Activated CD4-positive, alpha-beta T cell treated with anti-CD3 and anti-CD28 coated beads for 4 hours (primary cell): ENCODE measurements at places on chromosomes 12 and 14.

DNA sequence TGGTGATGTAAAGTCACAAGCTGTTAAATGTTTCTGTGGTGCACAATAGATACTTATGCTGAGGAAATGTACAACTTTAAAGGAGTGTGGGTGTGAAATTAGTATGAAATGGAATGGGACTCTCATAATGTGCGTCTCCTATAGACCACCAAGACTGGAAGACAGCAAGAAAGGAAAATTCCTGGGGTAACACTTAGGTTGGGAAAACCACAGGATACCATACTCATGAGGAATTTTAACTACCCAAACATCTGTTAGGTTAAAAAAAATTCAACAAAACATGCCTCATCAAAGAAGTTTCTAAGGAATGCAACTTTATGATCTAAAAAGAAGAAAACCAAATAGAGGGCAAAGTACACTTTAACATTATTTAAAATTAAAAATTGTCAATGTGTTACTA lies 113.7 kb upstream of the MYF6 start:
- no peak for DNase-seq

- DNase-seq, result no peak
These were observed 125.3 kb downstream of the FBXL14 start for GRCh38 chr12:1469070-1469469.

DNA sequence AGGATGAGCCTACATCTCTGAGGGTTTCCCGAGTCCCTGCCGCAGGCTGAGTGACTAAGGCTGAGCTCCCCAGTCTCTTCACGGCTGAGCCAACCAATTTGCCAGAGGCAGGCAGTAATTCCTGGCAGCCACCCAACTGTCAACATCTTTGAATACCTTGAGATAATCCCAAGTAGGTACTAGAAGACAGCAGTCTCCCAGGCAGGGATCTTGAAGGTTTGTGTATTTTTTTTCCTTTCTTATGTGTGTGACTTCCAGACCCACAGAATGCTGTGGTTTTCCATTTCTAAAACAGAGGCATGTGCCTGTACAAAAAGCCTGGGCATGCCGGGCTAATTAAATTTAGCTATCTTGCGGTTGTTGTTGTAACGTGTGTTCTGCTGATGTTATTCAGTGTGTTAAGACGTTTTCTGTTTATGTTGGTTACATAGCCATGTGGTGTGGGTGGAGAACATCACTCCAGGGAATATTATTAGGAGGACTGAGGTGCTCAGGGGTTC lies 155.5 kb downstream of the ANO2 start:
- no peak for DNase-seq

GRCh38 chr14:101367421-101368261 lies 193.7 kb upstream of the DIO3 start:
- DNase-seq, result no peak

- DNase-seq, result no peak
These were observed 18.4 kb downstream of the PRKAB1 start for GRCh38 chr12:119686355-119686754.

DNA sequence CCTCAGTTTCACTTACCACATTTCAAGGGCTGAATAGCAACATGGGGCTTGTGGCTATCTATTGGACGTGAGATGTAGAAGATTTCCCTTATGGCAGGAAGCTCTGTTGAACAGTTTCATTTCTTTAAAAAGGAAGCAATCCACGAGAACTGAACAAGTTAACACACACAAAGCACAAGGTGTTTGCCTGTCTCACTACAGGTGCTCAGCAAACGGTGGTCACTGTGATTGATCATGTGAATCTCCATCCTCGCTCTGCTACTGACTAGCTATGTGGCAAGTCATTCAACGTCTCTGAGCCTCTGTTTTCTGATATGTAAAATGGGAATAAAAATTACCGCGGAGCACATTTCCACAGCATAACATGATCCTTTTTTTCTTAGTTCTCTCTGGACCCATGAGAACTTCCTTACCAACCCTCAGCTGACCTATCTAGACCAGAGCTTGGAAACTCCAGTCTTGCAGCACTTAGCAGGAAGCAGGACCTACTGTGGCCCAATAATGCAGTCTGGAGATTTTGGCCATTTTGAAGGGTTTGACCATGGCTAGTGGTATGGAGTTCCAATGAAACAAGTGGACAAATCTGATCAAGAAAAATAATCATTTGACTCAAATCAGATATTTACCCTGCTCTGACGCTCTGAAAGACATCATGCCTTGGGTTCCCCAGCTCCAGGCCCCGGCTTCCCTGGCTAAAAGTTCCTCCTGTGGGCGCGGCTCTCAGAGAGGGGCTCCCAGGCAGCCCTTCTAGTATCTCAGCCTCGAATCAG lies 278.8 kb downstream of the ZFP36L1 start:
- DNase-seq, result no peak

- no peak for DNase-seq
These were observed 43.3 kb downstream of the GALNT8 start for GRCh38 chr12:4763549-4763948.

DNA sequence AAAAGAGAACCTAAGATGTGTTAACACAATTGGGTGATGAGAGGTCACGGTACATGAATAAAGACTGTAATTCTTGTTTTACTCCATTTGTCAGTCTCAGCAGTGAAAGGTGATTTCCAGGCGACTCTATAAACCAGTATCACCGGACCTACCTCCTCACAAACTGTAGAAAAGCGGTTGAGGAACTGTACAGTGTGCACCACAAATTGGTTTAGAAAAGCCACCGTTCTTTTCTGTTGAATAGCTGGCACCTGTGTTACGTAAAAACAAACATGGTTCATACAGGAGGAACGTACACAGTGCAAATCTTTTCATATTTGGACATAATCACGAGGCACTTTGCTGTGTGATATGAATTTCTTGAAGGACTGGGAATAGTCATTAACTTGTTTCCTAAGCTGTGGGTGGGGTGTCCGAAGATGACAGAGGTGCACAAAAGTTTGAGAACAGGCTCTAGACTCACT lies 663 bp downstream of the WASHC3 start:
- no peak for DNase-seq

DNA sequence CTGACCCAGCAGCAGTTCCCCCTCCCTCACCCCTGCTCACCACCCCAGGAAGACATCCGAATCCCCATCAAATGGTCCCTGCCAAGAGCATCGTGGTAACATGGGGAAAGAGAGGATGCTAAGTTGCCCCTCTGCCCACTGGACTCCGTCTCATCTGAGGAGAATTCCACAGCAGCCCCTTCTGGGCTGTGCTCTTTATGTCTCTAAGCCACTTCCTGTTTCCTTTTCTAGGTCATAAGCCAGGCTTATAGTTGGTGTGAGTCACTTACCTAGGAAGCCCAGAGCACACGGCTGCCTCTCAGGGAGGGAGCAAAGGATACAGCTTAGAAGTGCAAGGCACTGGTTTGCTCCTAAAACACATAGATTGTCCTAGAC lies 76.0 kb downstream of the VCPKMT start:
- peak; percentile 33 for DNase-seq

DNA sequence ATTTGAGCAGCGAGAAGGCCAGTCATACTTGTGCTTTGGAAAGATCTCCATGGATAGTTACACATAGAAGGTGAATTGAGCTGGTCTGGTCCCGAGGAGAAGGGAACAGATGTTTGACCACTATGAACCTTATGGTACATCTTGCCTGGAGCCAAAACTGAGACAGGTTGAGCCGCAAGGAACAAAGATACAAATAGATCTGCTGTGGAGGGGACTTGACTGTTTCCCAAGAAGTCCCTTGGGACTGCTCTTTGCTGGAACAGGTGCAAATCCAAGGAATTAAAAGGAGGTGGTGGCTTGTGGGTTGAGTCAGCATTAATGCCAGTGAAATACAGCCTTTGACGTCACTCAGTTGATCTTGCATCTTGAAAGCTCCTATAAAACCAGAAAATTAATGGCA lies 68.8 kb upstream of the PRIMA1 start:
- DNase-seq, result no peak

DNA sequence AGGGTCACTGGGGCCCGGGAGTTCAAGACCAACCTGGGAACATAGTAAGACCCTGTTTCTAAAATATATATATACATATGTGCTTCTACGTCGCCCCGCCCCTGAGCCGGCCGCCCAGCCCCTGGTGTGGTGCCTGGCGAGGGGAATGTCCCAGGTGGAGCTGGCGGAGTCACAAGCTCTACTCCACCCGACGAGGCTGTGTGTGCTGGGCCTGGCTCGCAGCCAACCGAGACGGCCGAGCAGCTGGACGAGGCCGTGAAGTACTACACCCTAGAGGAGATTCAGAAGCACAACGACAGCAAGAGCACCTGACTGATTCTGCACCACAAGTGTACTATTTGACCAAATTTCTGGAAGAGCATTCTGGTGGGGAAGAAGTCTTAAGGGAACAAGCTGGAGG lies 22.1 kb upstream of the ITPK1 start:
- no peak for DNase-seq

- no peak for DNase-seq
These were observed 127.8 kb upstream of the PARP11 start for GRCh38 chr12:4001031-4001430.

- DNase-seq, result no peak
These were observed 322.0 kb downstream of the AACS start for GRCh38 chr12:125387206-125387605.

GRCh38 chr14:54194501-54194900 lies 202.3 kb upstream of the CDKN3 start:
- no peak for DNase-seq

GRCh38 chr12:75662511-75663159 lies 151.2 kb upstream of the KRR1 start:
- no peak for DNase-seq

- no peak for DNase-seq
These were observed 854.5 kb downstream of the SLC6A15 start for GRCh38 chr12:84058136-84058535.

DNA sequence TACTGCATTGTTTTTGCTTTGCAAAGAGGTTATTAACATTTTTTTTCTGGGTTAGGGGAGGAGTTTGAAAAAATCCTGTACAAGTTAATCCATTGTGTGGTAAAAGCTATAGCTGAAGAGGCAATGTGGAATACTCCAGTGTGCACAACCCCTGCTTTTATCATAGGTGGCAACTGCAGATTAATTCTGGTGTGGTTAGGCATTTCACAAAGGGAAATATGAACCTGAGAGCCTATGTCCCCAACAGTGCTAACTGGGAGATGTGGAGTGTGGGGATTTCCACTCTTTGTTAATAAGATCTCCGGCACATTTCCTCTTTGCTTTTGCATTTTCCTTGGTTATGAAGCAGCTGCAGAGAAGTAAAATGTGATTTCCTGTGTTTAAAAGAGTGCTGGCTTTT lies 33.6 kb downstream of the PRORP start:
- DNase-seq, result no peak

DNA sequence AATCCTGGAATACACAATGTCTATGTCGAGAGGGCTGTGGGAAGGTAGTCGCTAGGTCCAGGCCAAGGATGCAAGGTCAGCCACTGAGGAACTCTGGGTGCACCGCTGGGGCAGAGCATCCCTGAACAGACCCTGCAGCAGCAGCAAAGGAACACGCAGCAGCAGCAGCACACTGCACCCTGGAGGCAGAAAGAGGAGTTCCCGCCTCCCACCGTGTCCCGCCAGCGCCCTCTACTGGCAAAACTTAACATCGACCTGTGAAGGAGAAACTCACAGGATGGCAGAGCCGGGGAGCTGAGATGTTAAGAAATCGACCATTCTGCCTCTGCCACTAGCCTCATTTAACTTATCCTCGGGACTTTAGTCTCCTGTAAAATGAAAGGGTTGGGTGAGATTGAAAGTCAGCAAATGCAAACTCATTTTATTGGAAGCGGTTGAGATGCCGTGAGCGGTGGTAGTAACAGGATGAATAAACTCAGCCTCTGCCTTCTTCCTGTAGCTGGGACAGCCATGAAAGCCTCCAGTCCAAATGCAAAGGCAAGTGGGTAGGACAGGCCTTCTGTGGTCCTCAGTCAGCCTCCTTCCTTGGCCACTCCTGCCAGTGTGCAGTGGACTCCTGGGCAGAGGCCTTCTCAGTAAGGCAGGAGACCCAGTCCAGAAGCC lies 45.6 kb downstream of the STAB2 start:
- DNase-seq, result peak; percentile 4

GRCh38 chr14:61444215-61444768 lies 122.9 kb downstream of the PRKCH start:
- peak; percentile 58 for DNase-seq

DNA sequence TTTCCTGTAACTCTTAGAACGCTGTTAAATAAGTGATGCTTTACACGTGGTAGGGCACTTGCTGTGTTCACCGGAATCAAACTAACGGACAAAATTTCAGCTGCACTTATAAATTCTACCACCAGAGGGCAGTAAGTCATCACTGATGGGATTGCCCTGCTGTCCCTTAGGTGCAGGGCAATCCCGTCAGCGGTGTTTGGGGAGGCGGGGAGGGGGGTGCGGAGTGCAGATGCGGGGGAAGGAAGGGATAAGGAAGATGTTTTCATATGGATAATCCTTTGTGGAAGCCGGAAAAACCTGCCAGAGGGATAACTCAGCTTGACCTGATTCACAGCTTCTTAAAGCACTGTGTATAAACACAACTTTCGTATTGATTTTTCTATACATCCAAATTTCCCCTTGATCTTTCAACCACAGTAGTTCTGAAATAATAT lies 21.7 kb upstream of the SLC10A1 start:
- DNase-seq, result peak; percentile 43
